ENCODE measurements at places on chromosomes 7 and 10.

GRCh38 chr10:6624392-6624791, 44.3 kb upstream of the PRKCQ start:
- DNase-seq: no peak

- DNase-seq: no peak
These were observed 43.9 kb upstream of the EEPD1 start for GRCh38 chr7:36109013-36109627.

GRCh38 chr7:44966731-44967538, 11.9 kb downstream of the MYO1G start:
- no peak for DNase-seq

GRCh38 chr10:98323221-98324164, 55.5 kb upstream of the LOXL4 start:
- peak; percentile 64 for DNase-seq

DNA sequence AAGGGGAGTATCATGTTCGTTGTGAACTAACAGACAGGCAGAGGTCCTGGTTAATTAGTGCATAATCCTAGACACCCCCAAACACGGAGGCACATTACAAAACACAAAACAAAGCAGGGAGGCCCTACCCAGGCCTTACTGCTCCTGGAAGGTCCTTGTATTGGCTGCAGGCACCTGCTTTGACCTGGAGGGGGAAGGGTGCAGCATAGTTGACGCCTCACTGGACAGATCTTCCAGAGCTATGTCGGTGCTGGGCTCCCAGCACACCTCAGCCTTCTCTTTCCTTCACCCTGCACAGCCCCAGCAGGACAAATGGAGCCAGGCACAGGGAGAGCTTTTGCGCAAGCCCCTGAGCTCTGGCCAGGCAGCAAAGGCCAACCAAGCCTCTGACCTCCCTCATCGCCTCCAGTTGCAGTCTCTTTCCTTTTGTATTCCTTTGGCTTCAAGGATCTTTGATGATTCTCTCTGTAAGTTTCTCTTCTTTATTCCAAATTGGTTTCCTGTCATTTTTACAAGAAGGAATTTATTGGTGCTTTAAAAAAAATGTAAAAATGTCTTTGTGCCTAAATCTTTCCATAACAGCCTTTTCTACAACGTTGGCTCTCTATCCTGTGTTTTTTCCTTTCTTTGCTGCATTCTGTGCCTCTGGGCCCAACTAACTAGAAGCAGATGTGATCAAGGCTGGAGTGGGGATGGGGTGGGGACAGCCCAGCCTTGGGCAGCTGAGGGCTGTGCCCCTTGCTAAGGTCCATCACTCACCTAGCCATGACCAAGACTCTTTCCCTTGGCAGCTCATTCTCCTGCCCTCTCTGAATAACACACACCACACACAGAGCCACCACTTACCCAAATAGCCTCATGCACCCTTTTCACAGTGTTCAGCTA, 317.1 kb upstream of the NPVF start:
- DNase-seq: no peak

DNA sequence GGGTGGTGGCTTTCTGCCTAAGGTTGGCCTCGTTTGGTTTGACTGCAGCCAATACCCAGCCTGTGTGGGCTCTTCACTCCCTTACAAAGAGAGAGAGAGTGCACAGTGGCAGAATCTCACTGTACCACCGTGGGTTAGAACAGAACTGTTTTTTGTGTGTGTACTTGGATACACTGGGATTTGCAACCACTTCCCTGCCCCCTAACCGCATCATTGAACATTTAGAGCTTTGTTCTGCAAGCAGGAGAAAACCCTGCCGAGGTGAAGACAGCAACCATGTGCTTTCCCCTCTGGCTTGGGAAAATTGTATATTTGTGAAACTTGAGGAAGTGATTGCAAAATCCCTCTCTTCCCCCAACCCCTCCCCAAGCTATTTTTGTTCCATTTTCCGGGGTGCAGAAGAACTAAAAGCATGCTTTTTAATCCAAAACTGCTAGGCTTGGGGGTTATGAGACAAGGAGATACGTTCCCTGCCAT, 201.2 kb downstream of the TCF7L2 start:
- no peak for DNase-seq

- no peak for DNase-seq
These were observed 5.1 kb upstream of the CYP26A1 start for GRCh38 chr10:93068411-93069244.

DNA sequence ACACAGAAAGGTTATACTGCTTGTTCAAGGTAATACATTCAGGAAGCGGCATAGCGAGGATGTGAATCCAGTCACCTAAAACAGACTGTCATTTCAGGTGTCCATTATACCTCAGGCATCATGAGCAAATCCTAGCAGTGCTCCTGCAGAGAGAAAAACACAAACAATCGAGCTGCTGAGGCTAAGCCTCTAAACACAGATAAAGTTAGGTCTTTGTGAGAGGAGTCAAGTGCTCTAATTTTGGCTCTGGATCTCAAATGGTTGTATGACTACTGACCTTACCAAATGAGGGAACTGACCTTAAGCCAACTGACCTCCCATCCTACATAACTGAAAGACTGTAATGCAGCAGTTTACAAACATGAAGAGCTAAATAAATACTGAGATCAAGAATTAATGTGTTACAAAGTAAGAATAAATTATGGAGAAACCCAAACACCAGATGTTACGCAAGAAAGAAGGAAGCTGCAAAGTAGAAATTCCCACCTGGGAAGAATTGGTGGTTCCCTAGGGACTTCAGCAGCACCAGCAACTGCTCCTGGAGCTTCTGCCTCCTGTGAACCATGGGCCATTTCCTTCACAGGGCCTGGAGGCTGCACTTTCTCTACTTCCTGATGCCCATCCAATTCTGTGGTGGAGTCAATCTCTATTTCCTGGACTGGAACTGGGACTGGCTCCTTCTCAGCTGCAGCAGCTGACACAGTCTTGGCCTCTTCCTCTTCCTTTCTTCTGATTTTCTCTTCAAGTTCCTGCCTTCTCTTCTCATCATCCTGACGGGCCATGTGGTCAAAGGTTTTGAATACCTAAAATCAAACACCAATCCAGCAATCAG, 5.8 kb downstream of the NUDCD3 start:
- DNase-seq: no peak

- no peak for DNase-seq
These were observed 694.1 kb downstream of the TYW1 start for GRCh38 chr7:67690700-67691099.

GRCh38 chr10:21511095-21511570, 14.3 kb downstream of the SKIDA1 start:
- no peak for DNase-seq

GRCh38 chr7:11895337-11895736, 63.3 kb upstream of the THSD7A start:
- no peak for DNase-seq

Measured in amniotic stem cell (primary cell).